ENCODE measurements at places on chromosomes 5 and 9.

DNA sequence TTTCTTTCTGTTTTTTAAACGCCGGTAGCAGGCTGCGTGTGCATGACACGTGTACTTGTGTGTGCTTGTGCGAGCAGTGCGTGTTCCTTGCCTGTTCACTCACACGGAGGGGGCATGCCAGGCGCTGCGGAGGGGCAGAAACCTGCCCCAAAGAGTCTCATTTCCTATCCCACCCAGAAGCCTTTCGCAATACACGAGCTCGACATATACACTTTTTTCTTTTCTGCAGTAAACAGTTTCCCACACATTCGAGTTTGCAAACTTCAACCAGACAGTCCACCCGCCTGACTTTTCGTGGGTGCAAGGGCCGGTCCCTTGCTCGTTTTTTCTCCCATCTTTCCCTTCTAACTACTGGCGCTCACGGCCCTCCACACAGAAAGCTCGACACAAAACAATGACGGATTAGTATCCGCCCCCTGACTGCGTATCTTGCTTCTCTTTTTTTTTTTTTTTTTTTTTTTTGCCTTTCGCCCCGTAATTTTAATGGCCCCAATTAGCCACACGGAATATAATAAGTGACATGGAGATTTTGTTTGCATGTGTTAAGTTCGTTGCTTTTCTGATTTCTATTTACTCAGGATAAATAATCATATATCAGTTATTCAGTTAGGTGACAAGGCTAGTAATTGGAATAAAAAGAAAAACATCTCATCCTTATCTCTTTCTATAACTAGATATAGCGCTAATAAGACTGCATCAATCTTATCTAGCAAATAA lies 5.3 kb upstream of the OTP start:
- no peak for DNase-seq

GRCh38 chr5:60248901-60249300 lies 355.4 kb upstream of the PDE4D start:
- no peak for DNase-seq

DNA sequence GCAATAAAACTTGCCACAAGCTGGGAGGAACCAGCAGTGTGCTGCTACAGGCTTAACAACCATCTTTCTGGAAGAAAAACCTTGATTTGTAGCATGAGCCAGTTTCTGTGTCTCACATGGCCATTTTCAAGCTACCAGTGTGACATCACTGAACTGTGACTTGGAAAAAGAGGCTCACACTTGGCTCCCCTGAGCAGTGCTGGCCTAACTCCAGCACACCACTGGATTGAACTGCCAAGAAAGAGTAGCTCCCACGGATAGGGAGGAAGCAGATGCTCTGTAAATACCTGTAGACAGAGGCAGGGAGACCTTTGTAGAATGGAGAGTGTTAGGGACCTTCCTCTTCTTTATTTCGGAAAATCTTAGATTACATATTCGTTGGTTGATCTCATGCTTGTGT lies 197.9 kb downstream of the SH3GL2 start:
- no peak for DNase-seq

DNA sequence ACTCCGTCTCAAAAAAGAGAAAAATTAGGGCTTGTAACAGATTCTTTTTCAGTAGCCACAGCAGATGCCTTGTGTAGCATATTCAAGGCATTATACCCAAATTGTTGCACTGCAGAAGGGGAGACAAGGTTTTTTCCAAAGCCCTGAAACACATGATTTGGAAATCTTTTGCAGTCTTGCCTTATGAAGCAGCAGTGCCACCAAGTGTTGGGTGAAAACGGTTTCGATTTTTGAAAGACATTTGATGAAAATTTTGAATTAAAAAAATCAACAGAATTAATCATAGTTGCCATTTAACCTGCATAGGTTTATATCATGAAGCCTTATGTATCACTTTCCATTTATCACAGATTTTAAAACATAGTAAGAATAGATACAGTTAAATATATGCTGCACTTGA lies 479.5 kb downstream of the TAF11L14 start:
- DNase-seq: peak; percentile 15

DNA sequence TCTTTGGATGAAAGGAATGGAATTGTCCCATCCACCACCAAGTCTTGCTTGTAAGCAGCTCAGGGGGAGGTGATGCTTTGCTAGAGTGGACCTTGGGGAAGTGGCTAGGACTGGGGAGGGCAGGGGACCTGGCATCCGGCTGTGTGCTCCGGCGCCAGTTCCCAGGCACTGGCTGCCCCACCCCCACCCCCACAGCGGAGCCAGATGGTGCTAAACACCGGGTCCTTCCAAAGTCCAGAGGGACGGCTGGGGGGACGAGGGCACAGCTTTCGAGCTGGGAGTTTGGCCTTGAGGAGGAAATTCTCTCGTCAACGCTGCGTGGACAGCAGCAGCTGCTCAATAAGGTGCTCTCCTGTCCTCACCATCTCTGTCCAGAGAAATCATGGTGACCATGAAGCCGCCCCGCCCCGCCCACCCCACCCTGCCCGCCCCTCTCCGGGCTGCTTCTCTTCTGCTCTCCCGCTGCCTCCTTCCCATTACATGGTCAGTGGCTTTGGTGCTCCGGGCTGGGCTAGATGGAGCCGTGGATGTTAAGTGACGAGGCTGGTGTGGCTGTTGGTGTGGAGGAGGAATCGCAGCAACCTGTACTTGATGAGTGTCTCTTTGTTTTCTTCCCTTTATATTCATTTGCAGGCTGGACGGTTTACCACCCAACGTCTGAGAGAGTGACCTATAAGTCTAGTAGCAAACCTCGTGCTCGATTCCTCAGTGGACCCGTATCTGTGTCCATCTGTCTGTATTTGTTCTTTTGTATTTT lies 115.7 kb downstream of the WNK2 start:
- DNase-seq: no peak

DNA sequence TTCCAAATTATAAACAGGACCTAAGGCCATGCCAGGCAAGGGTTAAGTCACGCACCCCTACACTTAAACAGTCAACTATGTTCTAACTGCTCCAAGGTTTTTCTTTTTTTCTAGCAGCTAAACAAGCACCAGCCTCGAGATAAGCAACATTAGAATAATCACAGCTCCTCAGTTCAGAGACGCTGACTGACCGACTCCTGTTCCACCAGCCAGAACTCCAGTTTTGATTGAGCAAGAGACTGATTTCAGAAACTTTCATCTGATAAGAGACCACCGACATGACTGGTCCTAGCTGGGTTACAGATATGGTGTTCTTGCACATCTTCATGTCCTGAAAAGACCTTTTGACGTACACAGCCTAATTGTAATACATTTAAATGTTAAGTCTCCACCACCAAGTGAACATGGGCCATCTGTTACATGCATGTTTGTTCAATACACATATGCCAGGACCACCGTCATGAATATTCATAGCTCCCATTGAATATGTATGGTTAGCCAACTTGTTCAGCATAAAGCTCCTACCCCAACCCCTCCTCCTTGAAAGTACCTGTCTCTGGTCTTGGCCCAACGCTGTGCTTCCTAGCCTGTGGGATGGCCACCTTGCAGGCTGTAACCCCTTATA lies 23.7 kb upstream of the OTULINL start:
- DNase-seq: no peak

DNA sequence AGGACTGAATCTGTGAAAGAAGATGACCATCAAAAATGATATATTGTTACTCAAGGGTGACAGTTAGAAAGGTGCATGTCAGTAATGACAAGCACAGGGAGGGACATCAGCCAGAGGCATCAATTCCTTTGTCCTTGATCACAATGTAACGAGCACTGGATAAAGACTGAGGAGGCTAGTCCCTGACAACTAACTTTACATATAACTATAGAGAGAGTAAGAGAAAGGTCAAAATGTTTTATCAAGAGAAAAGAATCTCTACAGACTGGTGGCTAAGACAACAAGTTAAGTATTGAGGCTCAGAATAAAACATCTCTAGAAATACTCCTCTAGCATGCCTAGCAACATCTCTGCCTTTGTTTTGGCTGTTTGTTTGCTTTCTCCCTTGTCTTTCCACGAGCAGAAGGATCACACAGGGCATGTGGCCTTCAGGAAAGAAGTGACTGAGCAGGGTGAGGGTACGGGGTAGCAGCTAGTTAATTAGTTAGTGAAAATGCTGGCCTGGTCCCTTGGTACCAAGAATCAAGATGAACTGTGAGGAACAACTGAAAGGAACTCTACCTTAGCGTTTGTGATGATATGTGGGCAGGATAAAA lies 724.1 kb upstream of the MEF2C start:
- no peak for DNase-seq

DNA sequence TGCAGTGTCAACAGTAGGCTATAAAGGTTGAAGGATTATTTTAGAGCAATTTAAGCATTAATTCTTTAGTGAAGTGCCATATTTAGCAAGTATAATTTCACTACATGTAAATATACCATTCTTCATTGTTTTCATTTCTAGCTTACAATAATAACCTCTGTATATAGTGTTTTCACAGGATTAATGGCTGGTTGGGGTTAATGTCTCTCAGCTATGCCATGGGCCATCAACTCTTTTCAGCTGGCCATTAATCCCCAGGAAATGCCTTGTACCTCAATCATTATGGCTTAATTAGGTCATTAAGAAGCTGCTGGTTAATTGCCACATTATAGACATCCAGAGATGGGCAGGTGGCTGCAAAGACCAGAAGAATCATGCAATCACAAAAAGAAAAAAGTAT lies 715.1 kb downstream of the MAT2B start:
- DNase-seq: no peak

GRCh38 chr5:87229780-87230179 lies 37.9 kb upstream of the RASA1 start:
- no peak for DNase-seq

GRCh38 chr9:106929471-106930177 lies 66.7 kb downstream of the ZNF462 start:
- no peak for DNase-seq

GRCh38 chr9:120711841-120712538 lies 2.3 kb downstream of the MEGF9 start:
- DNase-seq: no peak

- DNase-seq: no peak
These were observed 22.2 kb upstream of the ASS1 start for GRCh38 chr9:130422546-130422945.

DNA sequence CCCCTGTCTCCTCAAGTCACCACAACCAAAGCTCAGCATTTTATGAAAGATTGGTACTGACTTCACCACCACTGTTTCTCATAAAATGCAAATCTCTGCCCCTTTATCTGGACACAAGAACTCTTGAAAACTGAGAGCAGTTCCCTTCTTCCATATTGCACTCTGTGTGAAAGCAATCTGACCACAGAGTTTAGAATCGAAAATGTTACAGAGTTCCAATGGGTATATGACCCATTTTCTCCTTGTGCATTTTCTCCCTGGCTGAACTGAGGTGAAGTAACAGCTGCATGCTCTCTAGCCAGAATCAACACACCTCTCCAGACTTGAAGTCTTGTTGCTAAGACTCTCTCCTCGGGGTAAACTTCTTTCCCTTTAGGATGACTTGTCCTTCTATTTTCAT lies 111.0 kb upstream of the PLCXD3 start:
- DNase-seq: no peak

DNA sequence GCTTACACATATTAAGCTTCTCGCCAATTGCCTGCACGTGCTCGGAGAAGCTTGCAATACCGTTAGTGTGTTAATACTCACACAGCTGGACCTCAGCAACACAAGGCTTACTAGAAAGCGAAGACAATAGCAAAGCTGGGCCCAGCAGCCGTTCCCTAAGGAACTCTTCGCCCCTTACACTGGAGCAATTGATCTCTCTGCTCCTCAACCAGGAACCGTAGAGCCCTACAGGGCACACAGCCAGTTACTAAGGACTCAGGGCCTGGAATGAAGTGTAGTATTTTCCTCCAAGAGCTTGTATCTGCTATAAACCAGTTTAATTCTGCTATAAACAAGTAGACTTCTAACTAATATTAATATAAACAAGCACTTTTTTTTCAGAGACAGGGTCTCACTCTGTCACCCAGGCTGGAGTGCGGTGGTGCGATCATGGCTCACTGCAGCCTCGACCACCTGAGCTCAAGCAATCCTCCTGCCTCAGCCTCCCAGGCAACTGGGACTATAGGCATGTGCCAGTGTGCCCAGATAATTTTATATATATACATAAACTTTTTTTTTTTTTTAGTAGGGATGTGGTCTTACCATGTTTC lies 67.0 kb upstream of the SIMC1 start:
- DNase-seq: no peak

GRCh38 chr9:121910491-121911040 lies 182.5 kb downstream of the TTLL11 start:
- no peak for DNase-seq

- peak; percentile 53 for DNase-seq
These were observed 2.4 kb upstream of the NR4A3 start for GRCh38 chr9:99819123-99819855.

- no peak for DNase-seq
These were observed 568.9 kb downstream of the DMRTA1 start for GRCh38 chr9:23015557-23015956.

DNA sequence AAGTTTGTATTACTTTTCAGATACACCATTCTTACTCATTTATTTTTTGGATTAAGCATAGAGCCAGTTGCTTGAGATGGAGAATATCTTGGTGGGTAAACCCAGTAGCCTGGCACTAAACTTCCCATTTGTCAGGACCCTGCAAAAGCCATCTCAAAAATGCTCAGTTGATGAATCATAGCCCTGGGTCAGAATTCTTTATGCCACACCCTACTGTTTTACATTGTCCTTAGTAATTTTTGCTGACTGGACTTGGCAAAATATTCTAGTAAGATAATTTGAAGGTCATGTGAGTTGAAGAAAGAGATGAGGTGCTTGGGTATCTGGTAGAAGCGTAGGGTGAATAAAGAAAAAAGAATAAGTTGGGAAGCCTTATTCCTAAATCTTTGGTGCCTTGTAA lies 50.7 kb downstream of the C7 start:
- peak; percentile 37 for DNase-seq

DNA sequence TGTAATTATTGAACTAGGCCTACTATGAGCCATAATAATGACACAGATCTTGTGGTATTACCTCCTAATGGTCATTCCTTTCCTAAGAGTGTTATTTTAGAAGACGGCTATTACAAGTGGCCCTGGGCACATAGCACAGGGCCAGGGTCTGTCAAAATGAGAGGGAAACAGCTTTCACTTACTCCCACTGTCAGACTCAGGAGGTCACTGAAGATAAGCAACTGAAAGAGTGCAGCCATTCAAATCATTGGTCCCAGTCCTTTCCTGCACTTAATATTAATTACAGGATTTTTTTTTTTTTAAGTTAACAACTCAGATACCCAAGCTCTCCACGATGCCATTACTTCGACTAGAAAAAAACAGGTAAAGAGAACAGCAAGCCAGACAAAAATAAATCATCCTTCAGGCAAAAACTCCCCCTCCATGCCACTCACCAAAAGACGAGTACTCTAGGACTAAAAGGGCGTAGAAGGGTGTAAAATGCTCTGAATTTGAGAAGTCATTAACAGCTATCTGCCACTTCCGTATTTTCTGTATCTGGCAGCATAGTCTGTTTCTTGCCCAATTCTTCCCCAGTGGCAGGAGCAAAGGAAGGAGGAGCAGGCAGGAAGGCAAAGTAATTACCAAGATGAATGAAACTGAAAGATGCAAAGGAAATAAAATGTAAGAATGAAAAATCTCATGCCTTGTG lies 87.4 kb downstream of the ZNF608 start:
- DNase-seq: no peak

GRCh38 chr5:123718238-123718637 lies 206.3 kb downstream of the CSNK1G3 start:
- DNase-seq: no peak

Measured in HS-5 (cell line).